ENCODE measurements at places on chromosomes 1 and 21.

DNA sequence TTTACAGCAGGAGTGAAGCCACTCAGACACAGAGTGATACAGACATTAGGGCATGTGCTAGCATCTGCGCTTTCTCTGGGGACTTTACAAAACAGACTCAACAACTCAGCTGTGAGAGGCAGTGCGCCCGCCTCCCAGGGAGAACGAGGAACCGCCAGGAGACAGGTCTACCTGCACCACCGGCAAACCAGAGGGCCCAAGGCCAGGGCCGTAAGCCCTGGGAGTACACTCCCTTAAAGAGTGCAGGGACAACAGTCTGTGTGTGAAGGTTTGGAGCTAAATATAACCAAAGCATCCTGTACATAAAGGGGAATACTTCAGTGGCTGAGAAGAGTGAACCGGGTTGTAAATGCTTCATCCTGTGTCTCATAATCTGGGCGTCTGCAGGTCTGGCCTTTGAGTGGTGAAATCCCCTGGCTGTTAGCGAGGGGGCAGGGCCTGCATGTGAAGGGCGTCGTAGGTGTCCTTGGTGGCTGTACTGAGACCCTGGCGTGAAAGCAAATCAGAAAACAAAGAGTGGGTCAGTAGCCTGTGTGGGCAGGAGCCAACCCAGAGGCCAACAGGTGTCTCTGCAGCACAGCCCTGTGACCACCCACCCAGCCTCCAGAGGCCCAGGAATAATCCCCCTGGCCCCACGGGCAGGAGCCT, 86.9 kb downstream of the CD247 start:
- H3K4me3 ChIP-seq: peak overlapping the region; percentile 72
- peaks cover 45% of the 10 kb centered on the region for H3K4me1 ChIP-seq
- peaks cover 13% of the 10 kb centered on the region for H3K27me3 ChIP-seq
- H3K36me3 ChIP-seq: peaks cover 6% of the 10 kb centered on the region

GRCh38 chr1:69737527-69738185, 169.9 kb downstream of the LRRC7 start:
- peaks cover 11% of the 10 kb centered on the region for H3K36me3 ChIP-seq
- no peak overlapping the region for H3K4me3 ChIP-seq
- H3K27me3 ChIP-seq: peaks cover 1% of the 10 kb centered on the region
- no peak for DNase-seq

- H3K36me3 ChIP-seq: no peaks in the 10 kb centered on the region
- peaks cover 3% of the 10 kb centered on the region for H3K4me1 ChIP-seq
- H3K27me3 ChIP-seq: peaks cover 6% of the 10 kb centered on the region
- no peak overlapping the region for H3K27ac ChIP-seq
- no peak for DNase-seq
- H3K4me3 ChIP-seq: peak overlapping the region; percentile 81
These were observed 944 bp downstream of the PLPPR5 start for GRCh38 chr1:99003581-99004253.

GRCh38 chr1:44786138-44786840, 1.7 kb downstream of the BEST4 start:
- peak; percentile 82 for DNase-seq
- H3K4me3 ChIP-seq: peak overlapping the region; percentile 65
- H3K36me3 ChIP-seq: no peaks in the 10 kb centered on the region
- peaks cover 5% of the 10 kb centered on the region for H3K27me3 ChIP-seq
- H3K27ac ChIP-seq: no peak overlapping the region

DNA sequence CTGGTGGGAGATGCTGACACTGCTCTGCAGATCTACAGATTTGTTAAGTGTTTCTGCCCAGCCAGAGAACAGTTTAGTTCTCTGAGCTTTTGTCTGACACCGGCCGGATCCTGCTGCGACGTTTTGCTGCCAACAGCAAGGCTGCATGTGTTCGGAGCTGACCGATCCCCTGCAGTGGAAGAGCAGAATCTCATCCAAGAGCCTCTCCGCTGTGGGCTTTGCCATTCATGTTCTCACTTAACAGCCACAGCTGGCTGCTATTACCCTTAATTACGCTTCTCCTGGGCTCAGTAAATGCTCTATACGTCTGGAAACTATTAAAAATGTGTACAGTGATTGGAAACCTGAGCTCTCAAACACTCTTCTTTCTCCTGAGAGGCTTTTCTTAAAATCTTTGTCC, 105.3 kb downstream of the BCAR3 start:
- peaks cover 30% of the 10 kb centered on the region for H3K4me1 ChIP-seq
- peak overlapping the region; percentile 31 for H3K27ac ChIP-seq
- H3K27me3 ChIP-seq: peaks cover 5% of the 10 kb centered on the region

- H3K36me3 ChIP-seq: no peaks in the 10 kb centered on the region
- DNase-seq: no peak
- H3K4me3 ChIP-seq: peak overlapping the region; percentile 71
- H3K4me1 ChIP-seq: peaks cover 58% of the 10 kb centered on the region
- peaks cover 3% of the 10 kb centered on the region for H3K27me3 ChIP-seq
These were observed 166.8 kb downstream of the ZNF281 start for GRCh38 chr1:200243042-200243437.

- peaks cover 47% of the 10 kb centered on the region for H3K27me3 ChIP-seq
- no peak overlapping the region for H3K27ac ChIP-seq
- H3K36me3 ChIP-seq: no peaks in the 10 kb centered on the region
- DNase-seq: no peak
These were observed 10.8 kb upstream of the TTLL10 start for GRCh38 chr1:1162597-1163537.

GRCh38 chr1:32285658-32286057, 6.2 kb upstream of the HDAC1 start:
- H3K4me1 ChIP-seq: no peaks in the 10 kb centered on the region
- no peaks in the 10 kb centered on the region for H3K36me3 ChIP-seq
- no peak overlapping the region for H3K27ac ChIP-seq
- DNase-seq: no peak
- no peaks in the 10 kb centered on the region for H3K27me3 ChIP-seq

GRCh38 chr1:242023805-242024204, 24.9 kb upstream of the MAP1LC3C start:
- H3K36me3 ChIP-seq: no peaks in the 10 kb centered on the region
- H3K27me3 ChIP-seq: no peaks in the 10 kb centered on the region
- peaks cover 3% of the 10 kb centered on the region for H3K4me1 ChIP-seq
- no peak overlapping the region for H3K4me3 ChIP-seq
- H3K27ac ChIP-seq: no peak overlapping the region

- H3K27ac ChIP-seq: no peak overlapping the region
- no peaks in the 10 kb centered on the region for H3K36me3 ChIP-seq
- no peaks in the 10 kb centered on the region for H3K27me3 ChIP-seq
- H3K4me3 ChIP-seq: no peak overlapping the region
- DNase-seq: no peak
- no peaks in the 10 kb centered on the region for H3K4me1 ChIP-seq
These were observed 107.5 kb downstream of the CHRM3 start for GRCh38 chr1:239493811-239494414.

- H3K36me3 ChIP-seq: no peaks in the 10 kb centered on the region
- DNase-seq: no peak
- H3K4me1 ChIP-seq: no peaks in the 10 kb centered on the region
These were observed 9.3 kb downstream of the ATP1A2 start for GRCh38 chr1:160124705-160125478.

- no peaks in the 10 kb centered on the region for H3K36me3 ChIP-seq
- peak overlapping the region; percentile 91 for H3K4me3 ChIP-seq
- DNase-seq: peak; percentile 79
- peak overlapping the region; percentile 48 for H3K27ac ChIP-seq
These were observed 35.8 kb downstream of the PIK3CD start for GRCh38 chr1:9687120-9687873.

DNA sequence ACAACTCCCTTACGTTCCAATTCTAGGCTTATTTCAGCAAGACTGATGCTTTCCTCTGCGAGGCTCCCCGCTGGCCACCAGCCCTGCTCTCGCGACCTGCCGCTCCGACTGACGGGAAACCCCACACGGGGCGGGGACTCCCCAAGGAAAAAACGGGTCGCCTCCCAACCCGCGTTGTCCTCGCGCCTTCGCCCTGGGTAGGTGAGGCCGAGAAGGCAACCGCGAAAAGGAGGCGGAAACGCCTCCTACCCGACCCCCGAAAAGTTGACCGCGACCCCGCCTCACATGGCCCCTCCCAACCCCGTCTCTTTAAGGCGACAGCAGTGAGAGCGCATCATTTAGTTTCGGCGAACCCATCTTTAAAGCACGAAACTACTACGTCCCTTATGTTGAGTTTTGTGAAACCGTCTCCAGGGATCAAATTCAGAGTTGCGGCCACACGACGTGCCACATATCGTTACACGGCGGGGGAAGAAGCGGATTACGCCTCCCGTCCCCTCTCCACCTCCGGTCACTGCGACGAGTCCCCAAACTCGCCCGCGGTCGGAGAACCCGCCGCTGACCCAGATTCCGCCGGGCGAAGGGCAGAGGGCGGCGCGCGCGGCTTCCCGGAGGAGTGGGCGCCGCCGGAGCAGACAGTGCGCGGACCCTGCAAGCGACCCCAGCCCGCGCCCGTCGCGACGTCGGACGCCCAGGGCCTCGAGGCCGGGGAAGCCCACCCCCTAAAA, 1.2 kb downstream of the ANP32E start:
- H3K4me1 ChIP-seq: peaks cover 8% of the 10 kb centered on the region
- peak overlapping the region; percentile 97 for H3K4me3 ChIP-seq
- peak overlapping the region; percentile 76 for H3K27ac ChIP-seq
- H3K36me3 ChIP-seq: no peaks in the 10 kb centered on the region
- peaks cover 5% of the 10 kb centered on the region for H3K27me3 ChIP-seq
- DNase-seq: peak; percentile 73

DNA sequence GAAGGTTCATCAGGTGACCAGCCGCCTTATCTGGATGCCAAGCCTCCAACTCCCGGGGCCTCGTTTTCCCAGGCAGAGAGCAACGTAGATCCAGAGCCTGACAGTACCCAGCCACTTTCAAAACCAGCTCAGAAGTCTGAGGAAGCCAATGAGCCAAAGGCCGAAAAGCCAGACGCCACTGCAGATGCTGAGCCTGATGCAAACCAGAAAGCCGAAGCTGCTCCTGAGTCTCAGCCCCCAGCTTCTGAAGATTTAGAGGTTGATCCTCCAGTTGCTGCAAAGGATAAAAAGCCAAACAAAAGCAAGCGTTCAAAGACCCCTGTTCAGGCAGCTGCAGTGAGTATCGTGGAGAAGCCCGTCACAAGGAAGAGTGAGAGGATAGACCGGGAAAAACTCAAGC, 44.5 kb downstream of the ZBTB17 start:
- no peaks in the 10 kb centered on the region for H3K4me1 ChIP-seq
- peaks cover 21% of the 10 kb centered on the region for H3K36me3 ChIP-seq
- DNase-seq: no peak

DNA sequence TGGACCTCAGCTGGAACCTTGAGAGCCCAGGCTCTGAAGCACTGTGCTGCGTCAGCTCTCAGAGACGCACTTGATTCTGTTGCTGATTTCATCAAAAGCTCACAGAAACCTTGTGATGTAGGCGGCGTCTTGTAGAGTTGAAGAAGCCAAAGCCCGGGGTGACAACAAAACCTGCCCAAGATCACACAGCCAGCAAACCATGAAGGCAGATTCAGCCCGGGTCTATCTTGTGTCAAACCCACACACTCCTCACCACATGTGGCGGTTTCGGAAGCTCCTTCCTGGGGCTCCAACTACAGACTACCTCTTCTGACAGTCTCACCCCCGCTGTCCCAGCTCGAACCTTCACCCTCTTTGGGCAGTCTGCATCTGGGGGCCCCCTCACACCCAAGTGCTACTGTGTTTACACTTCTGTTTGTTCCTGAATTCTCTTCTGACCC, 50.4 kb downstream of the TENT5C start:
- DNase-seq: no peak
- no peaks in the 10 kb centered on the region for H3K36me3 ChIP-seq
- no peak overlapping the region for H3K4me3 ChIP-seq
